ENCODE measurements at places on chromosomes 7 and 10.

- DNase-seq, result no peak
Measured at GRCh38 chr10:121183236-121183635, 332.1 kb downstream of the WDR11 start.

DNA sequence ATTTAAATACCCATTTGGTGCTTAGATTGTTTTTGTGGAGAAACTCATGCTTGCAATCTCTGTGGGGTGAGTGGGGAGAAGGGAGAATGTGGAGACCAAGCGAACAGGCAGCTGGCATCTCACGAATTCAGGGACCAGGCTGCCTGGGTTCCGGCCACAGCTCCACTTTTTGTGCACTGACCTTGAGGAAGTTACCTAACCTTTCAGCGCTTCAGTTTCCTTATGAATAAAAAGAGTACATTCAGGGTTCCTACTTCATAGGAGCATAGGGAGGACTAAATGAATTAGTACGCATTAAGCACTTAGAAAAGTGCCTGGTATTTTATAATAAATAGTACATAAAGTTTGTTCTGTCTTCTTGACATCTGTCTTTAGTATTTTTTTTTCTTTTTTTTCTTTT is 72.5 kb downstream of the PRTFDC1 start:
- no peak for DNase-seq

GRCh38 chr10:78609976-78610375 is 458.8 kb upstream of the ZMIZ1 start:
- no peak for DNase-seq

- DNase-seq, result no peak
Measured at GRCh38 chr7:125119559-125120115, 190.0 kb upstream of the POT1 start.

DNA sequence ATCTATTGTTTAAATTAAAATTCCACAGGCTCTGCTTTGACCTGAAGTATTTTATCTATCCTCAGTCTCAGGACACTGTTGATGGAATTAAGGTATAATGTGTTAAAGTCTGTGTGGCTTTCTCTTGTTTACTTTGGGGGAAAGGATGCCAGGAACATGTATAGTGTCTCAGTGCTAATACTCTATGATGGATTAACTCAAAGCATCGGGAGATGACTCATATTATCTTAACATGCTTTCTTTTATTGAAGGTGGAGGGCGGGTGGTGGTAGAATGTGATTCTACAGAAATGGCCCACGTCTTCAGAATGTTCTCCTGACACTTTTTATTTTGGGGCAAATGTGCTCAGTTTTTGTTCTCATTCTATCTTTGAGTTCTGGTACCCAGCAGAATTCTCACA is 189.0 kb downstream of the ANKRD30A start:
- no peak for DNase-seq

DNA sequence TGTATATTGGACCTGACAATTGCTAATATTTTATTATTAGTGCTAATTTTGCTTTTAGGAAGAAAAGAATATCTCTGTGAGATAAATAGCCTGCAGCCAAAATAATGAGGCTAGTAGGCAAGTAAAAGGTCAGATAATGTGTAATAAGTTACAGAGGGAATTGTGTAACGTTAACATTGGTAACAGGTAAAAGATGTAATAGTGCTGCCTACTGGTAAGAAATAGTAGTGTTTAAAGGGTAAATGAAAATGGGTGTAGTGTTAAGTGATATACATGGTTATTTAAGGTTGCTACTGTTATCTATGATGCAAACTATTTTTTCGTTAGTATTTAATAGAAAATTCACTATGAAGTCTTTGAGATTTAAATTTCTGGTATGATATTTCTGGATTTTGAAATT is 9.2 kb upstream of the FOXP2 start:
- DNase-seq, result no peak

DNA sequence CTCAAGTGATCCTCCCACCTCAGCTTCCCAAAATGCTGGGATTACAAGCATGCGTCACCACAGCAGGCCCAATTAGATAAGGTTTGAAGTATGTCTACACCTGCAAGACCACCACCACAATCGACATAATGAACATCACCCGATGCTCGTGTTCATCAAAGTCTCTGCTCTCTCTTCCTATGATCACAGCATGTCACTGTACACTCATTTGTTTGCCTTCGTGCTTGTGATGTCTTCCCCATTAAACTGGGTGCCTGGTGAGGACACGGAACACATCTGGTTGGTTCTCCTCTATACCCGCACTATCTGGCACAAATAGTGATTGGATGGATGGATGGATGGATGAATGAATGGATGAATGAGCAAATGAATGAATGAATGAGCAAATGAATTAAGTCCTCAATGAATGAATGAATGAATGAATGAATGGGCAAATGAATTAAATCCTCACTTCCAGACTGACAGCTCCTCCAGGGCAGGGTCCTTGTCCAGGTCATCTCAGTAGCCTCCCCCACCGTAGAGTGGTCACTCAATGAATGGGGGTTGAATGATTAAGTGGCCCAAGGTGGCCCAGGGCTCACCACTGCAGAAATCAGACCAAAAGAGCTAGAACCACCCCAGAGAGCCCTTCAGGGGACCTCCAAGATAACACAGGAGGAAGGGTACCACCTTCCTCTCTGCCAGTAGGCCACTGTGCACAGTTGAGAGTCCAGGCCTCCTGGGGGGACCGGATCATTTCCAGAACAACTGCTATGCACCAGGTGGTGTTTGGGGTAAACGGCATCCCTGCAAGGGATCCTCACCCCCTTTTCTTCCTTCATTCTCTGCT is 101.9 kb upstream of the TNRC18 start:
- no peak for DNase-seq

DNA sequence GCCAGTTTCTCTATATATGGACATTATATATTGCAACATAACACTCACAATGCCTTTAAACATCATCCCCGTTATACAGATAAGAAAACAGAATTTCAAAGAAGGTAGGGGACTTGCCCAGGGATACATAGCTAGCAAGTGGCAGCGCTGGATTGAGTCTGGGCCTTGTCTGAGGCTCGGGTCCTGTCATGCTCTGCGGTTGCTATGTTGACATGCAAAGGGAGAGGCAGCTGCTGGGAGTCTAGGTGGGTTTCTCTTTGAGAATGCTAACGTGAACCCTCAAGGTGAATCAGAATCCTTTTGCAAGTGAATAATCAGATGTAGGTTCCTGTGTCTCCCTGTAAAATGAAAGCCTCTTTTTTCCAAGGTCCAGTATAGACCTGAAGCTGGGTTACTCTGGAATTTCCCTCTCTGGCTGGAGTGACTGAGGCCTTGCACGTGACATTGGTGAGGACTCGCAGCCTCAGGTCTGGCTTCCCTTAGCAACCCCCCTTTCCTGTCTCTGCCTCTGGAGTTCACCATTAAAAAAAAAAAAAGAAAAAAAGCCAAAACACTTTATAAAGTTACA is 38.9 kb downstream of the TCF7L2 start:
- DNase-seq, result no peak

All from GOT3 (cell line).